Stomach (tissue), 19 donors: ENCODE measurements at places on chromosomes 16 and 17.

DNA sequence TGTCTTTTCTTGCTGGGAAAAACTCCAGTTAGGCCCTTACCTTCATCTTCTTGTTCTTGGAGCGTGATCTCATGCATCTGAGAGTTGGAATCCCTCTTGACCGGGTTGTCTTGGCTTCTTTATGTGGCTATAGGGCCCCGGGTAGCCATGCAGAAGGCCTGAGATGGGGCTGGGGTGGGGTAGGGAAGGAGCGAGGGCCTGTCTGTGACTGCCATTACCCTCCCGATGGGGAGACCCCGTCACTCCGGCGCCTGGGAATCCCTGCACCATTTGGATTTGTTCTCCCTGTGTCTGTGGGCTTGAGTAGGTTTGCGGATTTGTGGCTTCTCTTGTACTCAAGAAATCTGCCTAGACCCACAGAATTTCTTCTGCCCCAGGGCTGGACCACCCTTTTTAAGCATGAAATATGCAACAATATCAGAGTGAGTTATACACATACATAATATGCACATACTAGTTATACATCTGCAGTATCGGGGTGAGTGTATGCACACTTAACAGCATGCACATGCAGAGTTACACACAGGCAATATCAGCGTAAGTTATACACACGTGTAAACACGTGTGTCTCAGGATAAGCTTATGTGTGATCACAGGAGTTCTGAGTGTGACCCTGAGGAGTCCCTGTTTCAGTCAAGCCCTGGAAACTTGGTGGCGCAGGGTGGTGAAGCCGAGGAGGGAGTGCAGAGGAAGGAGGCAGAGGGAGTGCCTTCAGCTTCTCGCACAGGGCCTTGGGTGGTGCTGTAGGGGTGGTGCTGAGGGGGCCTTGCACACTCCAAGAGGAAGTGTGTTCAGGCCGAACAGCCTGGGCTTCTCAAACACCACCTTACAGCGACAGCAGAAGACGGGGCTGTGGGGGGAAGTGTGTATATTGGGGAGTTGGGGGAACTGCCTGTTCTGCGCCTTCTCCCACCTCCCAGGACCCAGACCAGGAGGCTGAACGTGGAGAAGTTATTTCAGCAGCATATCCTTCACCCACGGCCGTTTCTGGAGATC, 18.5 kb downstream of the CCDC42 start:
- no peak for DNase-seq

DNA sequence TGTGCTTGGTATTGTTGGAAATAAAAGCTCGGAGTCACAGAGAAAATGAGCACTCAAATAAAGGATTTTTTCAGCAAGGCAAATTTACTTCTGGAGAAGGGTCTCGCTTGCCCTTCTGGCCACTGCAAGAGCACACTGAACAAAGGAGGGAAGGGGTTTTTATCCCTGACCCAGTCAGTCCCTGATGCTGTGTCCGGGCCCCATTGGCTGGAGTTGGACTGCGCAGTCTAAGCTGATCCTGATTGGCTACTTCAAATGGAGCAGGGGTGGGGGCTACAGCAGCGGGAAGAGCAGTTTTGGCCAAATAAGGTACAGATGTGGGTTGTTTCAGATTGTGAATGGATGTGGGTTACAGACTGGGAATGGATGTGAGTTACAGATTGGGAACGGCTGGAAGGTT, 4.3 kb upstream of the NLRP1 start:
- DNase-seq: no peak

GRCh38 chr17:58285422-58285810, 4.7 kb upstream of the MPO start:
- DNase-seq: no peak

DNA sequence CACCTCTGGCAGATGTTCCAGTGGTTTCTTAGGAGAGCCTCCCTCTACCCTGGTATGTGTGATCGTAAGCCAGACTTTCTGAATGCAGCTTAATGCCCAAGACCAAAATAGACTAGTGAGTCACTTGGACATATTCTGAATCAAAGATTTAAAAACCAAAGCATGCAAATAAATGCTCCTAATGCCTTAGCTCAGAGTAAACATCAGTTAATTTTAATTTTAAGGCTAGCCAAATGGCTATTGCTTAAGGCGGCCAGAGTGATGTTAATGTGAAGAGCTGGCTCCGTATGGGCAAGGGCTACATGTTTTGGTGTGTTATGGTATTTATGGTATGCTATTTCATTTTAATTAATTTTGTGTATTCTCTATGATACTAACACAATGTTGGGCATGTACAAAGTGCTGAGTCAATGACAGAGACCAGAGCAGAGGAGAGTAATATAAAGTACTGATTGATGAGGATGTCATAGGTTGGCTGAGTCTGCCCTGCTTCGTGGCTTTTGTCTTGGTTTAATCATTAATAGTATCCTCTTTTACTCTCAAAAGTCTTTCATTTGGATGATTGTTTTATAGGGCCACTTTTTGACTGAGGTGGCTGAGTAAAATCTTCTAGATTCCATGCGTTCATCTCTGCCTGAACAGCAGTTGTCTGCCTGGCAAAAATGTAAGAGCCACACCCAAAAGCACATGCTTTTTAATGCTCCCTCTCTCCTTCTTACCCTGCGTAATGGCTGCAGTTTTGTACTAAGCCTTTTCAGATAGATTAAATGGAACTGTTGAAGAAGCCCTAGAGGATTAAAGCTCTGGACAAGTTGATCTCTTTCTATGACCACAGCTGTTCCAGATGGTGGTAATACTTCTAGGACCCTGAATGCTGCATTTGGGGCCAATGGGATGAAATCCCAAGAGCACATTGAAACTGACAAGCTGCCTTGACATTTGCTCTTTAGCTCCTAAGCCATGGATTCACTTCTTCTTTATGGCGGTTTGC, 59.6 kb downstream of the MAP2K6 start:
- DNase-seq: no peak
